ENCODE measurements at places on chromosomes 7 and 10. TPM values are rescaled to one million over a fixed set of nuclear protein-coding genes. Genes with fewer than 3 reads are reported as not detected.

The ZNF425 gene
- 3.1 TPM for total RNA-seq

The CHCHD2 gene
- 330 TPM for total RNA-seq

The CYP2C18 gene
- 28.0 TPM for total RNA-seq

The NUTM2E gene
- total RNA-seq = not detected

The EXOC4 gene
- 35.3 TPM for total RNA-seq

The IL15RA gene
- 14.4 TPM for total RNA-seq

The LRRC18 gene
- 0.19 TPM for total RNA-seq

DNA sequence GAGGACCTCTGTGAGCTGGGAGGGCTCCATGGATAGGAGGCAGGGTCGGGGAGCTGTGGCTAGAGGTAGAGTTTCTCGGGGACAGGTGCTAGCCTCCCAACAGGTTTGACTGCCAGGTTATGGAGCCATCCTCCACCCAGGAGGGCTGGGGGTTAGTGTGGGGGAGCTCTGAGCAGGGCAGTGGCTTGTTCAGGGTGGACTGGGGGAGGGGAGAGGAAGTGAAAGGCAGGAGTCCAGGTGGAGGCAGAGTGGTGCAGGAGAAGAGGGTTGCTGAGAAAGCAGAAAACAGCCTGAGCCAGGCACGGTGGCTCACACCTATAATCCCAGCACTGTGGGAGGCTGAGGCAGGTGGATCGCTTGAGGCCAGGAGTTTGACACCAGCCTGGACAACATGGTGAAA, 40.5 kb upstream of the HSPB1 start:
- H3K27ac ChIP-seq = no peak overlapping the region
- no peaks in the 10 kb centered on the region for H3K36me3 ChIP-seq
- DNase-seq = no peak
- H3K4me1 ChIP-seq = peaks cover 5% of the 10 kb centered on the region
- no peak overlapping the region for H3K4me3 ChIP-seq

DNA sequence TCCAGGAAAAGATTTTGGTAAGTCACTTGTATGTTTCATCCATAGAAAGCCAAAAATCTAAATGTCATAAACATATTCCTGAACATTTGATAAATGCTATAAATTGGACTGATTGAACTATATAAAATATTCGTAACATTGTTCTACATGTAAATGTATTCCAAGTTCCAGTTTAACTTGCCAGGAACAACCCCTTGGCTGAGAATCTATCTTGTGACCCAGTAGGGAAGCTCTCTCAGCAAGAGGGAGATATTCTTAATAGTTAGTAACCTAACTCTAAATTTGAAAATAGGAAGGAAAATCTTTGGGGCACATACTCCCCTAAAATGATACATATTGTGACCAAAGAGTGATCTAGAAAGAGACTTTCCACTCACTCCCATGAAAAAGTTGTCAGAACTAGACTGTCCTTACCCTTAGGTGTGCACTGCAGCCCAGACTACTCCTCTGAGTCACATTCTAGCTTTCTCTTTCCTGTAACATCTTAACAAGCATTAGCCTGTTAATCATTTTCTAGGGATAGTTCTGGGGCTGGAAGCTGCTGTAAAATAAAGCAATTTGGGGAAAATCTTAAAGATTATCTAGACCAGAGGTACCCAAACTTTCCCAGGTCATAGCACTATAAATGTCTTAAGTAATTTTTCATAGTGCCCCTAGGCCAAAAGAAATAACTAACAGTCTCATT, 73.7 kb upstream of the SKAP2 start:
- no peak overlapping the region for H3K4me3 ChIP-seq
- no peak overlapping the region for H3K27ac ChIP-seq
- DNase-seq = no peak
- H3K4me1 ChIP-seq = no peaks in the 10 kb centered on the region
- H3K36me3 ChIP-seq = no peaks in the 10 kb centered on the region

DNA sequence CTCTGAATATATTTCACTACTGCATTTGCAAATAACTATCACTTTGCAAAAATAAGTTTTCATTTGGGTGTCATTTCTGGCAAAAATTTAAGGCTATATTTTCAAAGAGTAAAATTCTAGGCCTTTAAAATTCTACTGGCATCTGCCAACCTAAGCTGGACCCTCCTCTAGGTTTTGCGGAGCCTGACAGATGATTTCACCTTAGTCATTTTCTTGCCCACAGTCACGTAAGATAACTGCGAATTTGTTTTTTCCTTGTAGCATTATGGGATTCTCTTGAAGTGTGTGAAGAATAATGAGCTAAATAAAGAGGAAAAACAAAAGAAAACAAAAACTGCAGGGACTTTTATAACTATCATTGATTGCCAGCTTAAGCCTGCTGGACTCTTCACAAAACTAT, 7.8 kb downstream of the MEOX2 start:
- no peaks in the 10 kb centered on the region for H3K4me1 ChIP-seq
- no peaks in the 10 kb centered on the region for H3K27me3 ChIP-seq
- DNase-seq = no peak
- H3K27ac ChIP-seq = no peak overlapping the region
- H3K36me3 ChIP-seq = no peaks in the 10 kb centered on the region

DNA sequence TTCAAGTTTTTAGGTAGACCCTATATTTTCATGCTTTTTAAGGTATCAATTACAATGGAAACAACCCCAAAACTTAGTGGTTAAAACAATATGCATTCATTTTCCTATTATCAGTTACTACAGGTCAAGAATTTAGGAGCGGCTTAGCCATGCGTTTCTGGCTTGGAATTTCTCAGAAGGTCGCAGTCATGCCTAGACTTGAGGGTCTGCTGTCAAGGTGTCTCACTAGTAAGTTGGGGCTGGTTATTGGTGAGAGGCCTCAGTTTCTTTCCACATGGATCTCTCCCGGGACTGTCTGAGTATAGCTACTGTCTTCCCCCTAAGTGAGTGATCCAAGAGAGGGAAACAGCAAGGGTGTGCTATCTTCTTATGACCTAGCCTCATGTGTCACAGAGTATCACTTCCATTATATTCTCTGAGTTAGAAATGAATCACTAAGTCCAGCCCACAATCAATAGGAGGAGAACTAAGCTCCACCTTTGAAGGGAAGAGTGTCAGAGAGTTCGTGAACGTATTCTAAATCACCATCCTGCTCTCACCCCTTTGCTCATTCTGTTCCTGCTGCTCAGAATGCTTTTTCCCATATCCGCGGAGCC, 80.5 kb downstream of the RTKN2 start:
- H3K4me3 ChIP-seq = no peak overlapping the region
- no peak for DNase-seq
- no peaks in the 10 kb centered on the region for H3K4me1 ChIP-seq
- no peaks in the 10 kb centered on the region for H3K36me3 ChIP-seq
- H3K27me3 ChIP-seq = no peaks in the 10 kb centered on the region
- H3K27ac ChIP-seq = no peak overlapping the region

GRCh38 chr10:28120043-28120749, 121.3 kb upstream of the ODAD2 start:
- peaks cover 27% of the 10 kb centered on the region for H3K4me1 ChIP-seq
- H3K4me3 ChIP-seq = no peak overlapping the region
- H3K27ac ChIP-seq = no peak overlapping the region
- no peaks in the 10 kb centered on the region for H3K36me3 ChIP-seq
- DNase-seq = no peak

DNA sequence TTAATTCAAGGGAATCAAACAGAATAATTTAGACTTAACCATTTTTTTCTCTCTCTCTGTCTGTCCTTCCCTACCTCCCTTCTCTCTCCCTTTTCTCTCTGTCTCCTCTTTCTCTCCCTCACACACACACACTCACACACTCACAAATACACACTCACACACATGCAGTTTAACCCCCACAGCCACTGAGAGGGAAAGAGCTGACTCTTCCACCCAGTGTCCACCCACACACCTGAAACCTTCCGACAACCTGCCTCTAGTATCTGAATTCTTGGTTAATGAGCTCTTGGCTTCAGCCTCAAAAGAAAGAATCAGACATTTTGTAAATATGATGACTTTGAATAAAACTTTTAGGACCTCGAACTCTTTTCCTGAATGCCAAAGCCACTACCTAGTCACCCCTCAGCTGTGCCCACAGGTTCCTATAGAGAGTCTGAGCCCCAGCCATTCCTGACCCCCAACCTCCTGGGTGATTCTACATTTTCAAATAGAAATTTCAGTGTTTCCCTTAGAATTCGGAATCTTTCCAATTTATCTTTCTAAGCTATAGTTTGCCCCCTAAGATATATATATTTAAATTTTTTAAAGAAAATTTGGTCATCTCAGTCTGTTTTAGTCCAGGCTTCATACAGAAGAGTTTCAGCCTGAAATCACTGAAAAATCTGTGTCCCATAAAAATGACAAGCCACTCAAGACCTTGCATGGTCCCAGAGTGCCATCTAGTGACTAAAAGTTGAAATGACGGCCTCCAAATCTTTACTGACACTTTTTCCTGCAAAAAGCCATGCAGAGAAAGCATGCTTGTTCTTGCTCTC, 202.8 kb downstream of the IPMK start:
- no peak overlapping the region for H3K4me3 ChIP-seq
- H3K27ac ChIP-seq = no peak overlapping the region
- DNase-seq = no peak
- H3K36me3 ChIP-seq = no peaks in the 10 kb centered on the region
- H3K4me1 ChIP-seq = no peaks in the 10 kb centered on the region

GRCh38 chr7:127940381-127941160, 90.7 kb downstream of the LRRC4 start:
- H3K27me3 ChIP-seq = no peaks in the 10 kb centered on the region
- no peak for DNase-seq
- H3K4me3 ChIP-seq = no peak overlapping the region
- peaks cover 22% of the 10 kb centered on the region for H3K36me3 ChIP-seq
- H3K4me1 ChIP-seq = peaks cover 6% of the 10 kb centered on the region

GRCh38 chr7:26918241-26918640, 53.9 kb upstream of the SKAP2 start:
- H3K36me3 ChIP-seq = no peaks in the 10 kb centered on the region
- no peaks in the 10 kb centered on the region for H3K27me3 ChIP-seq
- H3K4me1 ChIP-seq = no peaks in the 10 kb centered on the region
- no peak overlapping the region for H3K4me3 ChIP-seq
- no peak overlapping the region for H3K27ac ChIP-seq

DNA sequence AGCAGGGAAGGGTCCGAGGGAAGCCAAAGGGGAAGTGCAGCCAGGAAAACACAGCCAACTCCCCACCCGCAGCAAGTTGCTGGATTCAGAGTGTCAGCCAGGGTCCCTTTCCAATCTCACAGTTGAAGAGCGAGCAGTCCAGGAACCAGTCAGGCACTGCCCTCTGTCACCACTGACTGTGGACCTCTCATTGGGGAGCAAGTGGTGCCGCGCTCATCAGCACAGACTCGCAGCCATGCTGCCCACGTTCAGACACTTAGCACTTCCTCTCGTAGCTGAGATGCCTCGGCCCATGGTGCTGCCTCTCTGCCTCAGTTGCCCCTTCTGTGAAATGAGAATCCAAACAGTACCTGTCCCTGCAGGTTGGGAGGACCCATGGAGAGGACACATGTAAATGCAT, 123.6 kb upstream of the CHST15 start:
- no peak for DNase-seq
- H3K27ac ChIP-seq = no peak overlapping the region
- H3K4me3 ChIP-seq = no peak overlapping the region

DNA sequence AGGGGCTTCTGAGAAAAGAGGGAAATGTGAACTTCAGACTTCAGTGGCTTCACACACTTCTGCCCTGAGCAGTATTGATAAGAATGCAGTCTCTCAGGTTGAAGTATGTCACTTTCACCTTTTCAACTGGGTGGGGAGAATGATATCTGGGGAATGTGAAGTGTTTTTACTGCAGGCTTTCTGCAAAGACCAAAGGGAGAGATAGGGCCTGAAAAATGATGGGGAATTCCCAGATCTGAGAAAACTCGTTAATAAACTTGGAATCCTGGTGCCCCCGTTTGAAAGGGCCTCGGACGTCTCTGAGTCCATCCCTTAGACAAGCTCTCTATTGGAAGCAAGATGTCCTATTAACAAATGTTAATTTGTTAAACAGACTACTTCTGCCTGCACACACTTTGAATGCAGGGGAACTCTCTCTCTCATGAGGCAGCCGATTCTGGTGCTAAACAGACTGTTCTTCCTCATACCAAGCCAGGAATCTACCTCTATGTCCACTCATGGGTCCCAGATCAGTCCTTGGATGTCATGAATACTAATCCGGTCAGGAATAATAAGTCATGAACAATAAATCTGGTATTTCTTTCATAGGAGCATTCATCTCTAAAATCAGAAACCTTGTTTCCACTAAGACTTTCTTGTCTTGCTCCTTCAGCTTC, 193.6 kb downstream of the JCAD start:
- no peaks in the 10 kb centered on the region for H3K27me3 ChIP-seq
- no peak for DNase-seq
- H3K4me3 ChIP-seq = no peak overlapping the region
- no peak overlapping the region for H3K27ac ChIP-seq

DNA sequence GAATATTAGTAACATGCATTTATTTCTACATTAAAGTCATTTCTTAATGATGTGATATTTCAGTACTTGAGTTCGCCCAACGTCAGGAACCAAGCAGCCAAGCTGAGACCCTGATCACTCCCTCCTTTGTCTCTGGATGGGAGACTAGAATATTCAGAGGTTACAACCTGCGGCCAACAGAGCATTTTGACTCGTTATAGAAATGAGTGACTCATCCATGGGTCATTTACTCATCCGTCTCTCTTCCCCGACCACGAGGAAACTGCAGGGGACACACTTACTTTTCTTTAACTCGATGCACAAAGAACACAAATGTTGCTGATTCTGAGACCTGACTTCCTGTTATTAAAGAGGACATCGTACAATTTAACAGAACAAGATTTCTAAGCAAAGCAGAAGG, 343.3 kb downstream of the FRMD4A start:
- H3K36me3 ChIP-seq = no peaks in the 10 kb centered on the region
- H3K27ac ChIP-seq = no peak overlapping the region
- no peak overlapping the region for H3K4me3 ChIP-seq
- no peak for DNase-seq
- H3K4me1 ChIP-seq = peaks cover 13% of the 10 kb centered on the region
- H3K27me3 ChIP-seq = no peaks in the 10 kb centered on the region

- H3K4me1 ChIP-seq = no peaks in the 10 kb centered on the region
- H3K36me3 ChIP-seq = peaks cover 94% of the 10 kb centered on the region
- H3K27ac ChIP-seq = no peak overlapping the region
- H3K27me3 ChIP-seq = no peaks in the 10 kb centered on the region
Observed at GRCh38 chr7:6651851-6652445, 14.8 kb downstream of the ZNF316 start.

DNA sequence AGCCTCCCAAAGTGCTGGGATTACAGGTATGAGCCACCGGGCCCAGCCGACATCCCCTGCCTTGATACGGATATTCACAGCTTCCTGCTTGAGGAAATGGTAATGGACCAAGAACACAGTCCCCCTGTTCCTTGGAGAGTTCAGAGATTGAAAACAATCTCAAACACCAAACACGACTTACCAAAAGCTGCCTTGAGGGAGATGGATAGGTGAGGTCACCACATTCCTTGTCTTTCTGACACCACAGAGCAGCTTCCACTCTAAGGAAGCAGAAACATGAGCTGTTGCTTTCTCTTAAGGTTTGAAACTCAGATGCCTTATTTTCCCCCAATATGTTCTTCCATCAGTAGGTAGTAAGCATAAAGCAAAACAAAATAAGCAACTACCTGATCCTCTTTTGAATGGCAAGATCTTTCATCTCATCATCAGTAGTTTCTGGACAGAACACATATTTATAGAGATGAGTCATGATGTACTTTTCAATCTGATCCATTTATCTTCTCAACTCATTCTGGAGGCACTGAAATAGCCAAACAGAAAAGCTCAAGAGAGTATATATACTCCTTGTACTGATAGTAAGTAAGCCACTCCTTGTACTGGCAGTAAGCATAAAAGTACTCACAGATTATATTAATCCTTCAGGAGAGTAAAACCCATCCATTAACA, 199.1 kb upstream of the KCTD7 start:
- H3K27me3 ChIP-seq = no peaks in the 10 kb centered on the region
- H3K27ac ChIP-seq = no peak overlapping the region
- no peaks in the 10 kb centered on the region for H3K36me3 ChIP-seq
- no peaks in the 10 kb centered on the region for H3K4me1 ChIP-seq
- no peak overlapping the region for H3K4me3 ChIP-seq
- DNase-seq = no peak
